ENCODE measurements at places on chromosomes 6 and 20.

- DNase-seq: no peak
Measured at GRCh38 chr20:62805155-62805710, 598 bp downstream of the OGFR start.

DNA sequence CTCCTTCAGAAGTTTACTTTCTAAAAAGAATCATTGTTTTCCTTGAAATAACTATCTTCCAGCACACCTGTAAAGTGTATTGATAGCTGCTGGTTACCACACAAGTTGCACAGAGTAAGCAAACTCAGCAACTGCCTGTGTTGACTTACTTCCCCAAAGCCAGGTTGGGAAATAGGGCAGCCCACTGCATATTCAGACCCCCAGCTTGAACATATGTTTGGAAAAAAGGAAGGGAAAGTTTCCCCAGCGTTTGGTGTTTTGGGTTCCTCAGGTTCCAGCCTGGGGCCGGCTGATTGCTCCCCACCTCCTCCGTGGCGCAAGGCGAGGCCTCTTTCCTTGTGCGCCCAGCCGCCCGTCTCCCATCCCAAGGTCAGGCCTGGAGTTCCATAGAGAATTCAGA lies 70.1 kb upstream of the QKI start:
- DNase-seq: no peak

GRCh38 chr6:116011520-116011919 lies 49.2 kb downstream of the FRK start:
- no peak for DNase-seq

DNA sequence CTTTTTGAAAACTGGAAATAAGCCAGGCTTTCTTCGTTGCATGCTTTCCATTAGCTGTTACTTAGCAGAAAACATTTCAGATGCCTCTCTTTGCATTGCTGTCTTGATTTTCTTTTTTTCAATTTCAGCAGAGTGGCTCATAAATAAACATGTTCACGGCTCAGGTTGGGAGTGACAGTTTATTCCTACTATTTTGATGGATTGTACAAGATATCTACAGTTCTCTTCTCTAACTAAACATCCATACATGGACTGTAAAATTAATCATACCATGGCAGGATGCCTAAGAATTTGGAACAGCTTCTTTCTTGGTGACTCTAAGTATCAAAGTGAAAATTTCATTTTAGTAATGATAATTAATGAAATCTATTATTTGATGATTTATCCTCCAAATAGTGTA lies 130.5 kb upstream of the EPHA7 start:
- no peak for DNase-seq

GRCh38 chr20:37852666-37853065 lies 50.3 kb upstream of the VSTM2L start:
- no peak for DNase-seq

DNA sequence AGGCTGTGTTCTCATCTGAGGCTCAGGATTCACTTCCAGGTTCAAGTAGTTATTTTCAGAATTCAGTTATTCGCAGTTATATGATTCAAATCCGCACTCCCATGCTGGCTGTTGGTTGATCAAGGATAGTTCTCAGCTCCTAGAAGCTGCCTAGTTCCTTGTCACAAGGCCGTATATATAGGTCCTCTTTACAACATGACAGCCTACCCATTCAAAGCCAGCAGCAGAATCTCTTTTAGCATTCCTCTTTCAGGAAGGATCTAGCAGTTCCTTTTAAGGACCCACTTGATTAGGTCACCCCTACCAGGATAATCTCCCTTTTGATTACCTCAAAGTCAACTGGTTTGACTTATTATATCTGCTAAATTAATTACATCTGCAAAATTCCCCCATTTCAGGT lies 23.8 kb upstream of the LAMP5 start:
- DNase-seq: no peak

GRCh38 chr20:9523636-9524035 lies 9.2 kb downstream of the LAMP5 start:
- DNase-seq: no peak

All from GM04503 (cell line).